ENCODE measurements at places on chromosomes 11 and 22.
A peak's percentile ranks its signal among the peaks of the same experiment; 100 is the strongest.

DNA sequence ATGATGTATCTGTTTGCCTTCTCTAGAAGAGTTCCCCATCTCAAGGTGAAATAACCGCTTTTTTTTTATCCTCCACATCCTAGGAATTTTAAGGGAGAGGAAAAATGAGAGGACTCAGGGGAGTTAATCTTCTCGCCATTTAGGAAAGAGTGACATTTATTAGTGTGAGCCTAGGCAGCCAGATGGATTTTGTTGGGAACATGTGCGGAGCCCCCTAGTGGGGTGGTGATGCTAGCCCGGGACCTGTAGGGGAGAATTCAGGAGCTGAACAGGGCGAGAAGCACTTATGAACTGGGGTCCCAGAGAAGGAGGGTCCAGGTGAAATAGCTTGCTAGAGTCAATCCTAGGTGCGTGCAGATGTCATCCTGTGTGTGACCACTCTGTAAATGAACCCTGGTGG is 10.7 kb downstream of the IL17RA start:
- peak; percentile 68 for DNase-seq

DNA sequence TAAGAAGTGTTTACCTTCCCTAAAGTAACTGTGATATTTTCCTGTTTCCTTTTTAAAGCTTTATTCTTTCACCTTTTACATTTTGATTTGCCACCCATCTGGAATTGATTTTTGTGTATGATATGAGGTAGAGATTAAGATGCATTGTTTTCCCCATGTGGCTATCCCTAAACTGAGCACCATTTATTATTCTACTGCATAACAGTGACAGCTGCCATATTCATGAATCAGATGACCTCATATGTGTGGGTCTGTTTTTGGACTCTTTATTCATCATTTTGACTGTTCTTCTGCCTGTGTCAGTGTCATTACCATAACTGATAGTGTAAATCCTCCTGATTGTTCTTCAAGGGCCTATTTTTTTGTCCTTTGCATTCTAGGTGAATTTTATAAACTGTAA is 50.8 kb downstream of the HIPK3 start:
- peak; percentile 64 for DNase-seq

- no peak for DNase-seq
Measured at GRCh38 chr11:116122697-116123472, 618.7 kb upstream of the CADM1 start.

DNA sequence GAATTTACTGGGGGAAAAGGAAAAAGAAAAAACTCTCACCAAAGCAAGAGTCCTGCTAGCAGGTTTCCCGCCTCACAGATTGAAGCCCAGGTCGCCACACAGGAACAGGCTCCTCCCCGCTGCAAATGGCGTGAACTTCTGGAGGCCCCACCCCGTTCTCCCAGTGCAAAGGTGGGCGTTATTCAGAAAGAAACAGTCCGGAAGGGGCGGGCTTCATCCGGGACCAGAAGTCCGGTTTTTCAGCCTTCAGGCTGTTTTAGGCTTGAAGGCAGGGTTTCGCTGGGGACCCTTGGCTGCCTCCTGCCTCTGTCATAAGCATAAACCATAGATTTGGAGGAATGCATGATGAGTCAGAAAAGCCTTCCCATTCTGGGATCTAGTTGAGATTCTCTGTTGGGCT is 148.3 kb upstream of the POU2AF2 start:
- DNase-seq = no peak

DNA sequence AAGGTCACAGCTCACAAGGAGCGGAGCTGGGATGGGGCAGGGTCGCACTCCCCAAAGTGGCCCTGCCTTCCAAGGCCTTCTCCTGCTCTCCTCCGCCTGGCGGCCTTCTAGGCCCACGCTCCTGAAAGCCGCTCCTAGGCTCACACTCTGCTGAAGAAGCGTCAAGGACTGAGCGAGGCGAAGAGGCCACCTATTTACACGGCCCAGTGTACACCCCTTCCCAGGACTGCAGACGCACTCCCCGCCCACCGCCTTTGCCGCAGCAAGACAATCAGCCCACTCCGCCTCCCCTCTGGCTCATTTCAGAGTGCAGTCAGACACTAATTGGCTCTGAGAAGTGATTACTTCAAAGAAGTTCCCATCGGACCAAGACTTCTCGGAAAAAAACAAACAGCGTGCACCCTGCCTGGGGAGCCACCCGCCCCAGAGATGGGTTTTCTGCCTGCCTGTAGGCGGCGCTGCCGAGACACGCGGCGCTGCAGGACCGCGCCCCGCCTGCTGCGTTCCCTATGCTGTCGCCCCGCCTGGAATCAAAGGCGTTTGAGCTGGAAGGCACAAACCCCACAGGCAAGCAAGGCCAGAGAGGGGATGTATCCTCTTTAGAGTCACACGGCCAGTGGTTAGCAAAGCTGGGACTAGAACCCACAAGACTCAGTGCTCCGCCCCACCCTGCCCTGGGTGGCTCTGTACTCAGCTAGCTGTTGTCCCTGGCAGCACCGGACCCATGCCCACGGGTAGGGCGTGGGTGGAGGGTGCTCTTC is 414.8 kb downstream of the BUD13 start:
- no peak for DNase-seq

GRCh38 chr11:106939157-106939556 is 79.1 kb downstream of the GUCY1A2 start:
- DNase-seq = no peak

DNA sequence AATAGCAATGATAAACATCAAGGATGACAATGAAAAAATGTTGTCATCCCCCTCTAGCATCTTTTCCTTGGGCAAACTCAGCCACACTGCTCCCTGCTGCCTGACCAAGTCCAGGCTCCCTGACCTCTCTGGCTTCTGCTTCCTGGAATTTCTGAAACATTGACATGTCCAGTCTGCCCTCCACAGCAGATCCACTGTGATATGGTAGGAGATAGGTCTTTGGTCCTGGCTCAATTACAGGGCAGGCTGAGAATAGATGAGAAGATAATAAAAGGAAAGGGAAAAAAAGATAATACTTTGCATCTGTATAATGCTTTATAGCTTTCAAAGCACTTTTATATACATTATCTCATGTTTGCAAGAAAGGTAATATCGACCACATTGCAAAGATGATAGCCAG is 417.7 kb downstream of the BUD13 start:
- DNase-seq = no peak

- DNase-seq = no peak
Measured at GRCh38 chr22:49502126-49502826, 325.4 kb downstream of the BRD1 start.

GRCh38 chr22:47605441-47605840 is 843.0 kb downstream of the TBC1D22A start:
- no peak for DNase-seq

DNA sequence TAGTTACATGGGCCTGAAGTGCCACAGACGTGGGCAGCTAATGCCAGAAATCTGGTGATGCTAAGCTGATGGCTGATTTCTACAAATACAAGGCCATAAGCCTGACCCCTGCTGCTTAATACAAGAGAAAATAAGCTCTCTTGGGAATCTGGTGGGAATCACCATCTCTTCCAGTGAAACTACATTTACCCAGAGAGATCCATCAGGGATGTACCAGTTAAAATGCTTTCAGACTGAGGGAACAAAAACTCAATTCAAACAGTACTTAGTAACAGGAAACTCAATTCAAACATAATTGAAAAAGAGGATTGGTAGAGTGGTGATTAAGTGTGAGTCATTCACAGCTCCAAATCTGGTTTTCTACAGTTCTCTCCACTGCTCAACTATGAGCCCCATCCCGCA is 1.7 kb upstream of the CAVIN3 start:
- DNase-seq = no peak

Data from NCI-H2171 treated with DMSO at 0.1 percent for 48 hours (cell line).